ENCODE measurements at places on chromosomes 2 and 18.

- DNase-seq, result peak; percentile 26
These were observed 73.6 kb downstream of the ST6GAL2 start for GRCh38 chr2:106812383-106812782.

- no peak for DNase-seq
These were observed 101.1 kb downstream of the LDLRAD4 start for GRCh38 chr18:13319629-13320028.

- DNase-seq, result peak; percentile 97
These were observed 30.9 kb downstream of the MBP start for GRCh38 chr18:77101410-77102258.

- no peak for DNase-seq
These were observed 31.6 kb downstream of the CYBRD1 start for GRCh38 chr2:171553858-171554257.

GRCh38 chr2:219002395-219003266 lies 9.4 kb upstream of the CRYBA2 start:
- no peak for DNase-seq

DNA sequence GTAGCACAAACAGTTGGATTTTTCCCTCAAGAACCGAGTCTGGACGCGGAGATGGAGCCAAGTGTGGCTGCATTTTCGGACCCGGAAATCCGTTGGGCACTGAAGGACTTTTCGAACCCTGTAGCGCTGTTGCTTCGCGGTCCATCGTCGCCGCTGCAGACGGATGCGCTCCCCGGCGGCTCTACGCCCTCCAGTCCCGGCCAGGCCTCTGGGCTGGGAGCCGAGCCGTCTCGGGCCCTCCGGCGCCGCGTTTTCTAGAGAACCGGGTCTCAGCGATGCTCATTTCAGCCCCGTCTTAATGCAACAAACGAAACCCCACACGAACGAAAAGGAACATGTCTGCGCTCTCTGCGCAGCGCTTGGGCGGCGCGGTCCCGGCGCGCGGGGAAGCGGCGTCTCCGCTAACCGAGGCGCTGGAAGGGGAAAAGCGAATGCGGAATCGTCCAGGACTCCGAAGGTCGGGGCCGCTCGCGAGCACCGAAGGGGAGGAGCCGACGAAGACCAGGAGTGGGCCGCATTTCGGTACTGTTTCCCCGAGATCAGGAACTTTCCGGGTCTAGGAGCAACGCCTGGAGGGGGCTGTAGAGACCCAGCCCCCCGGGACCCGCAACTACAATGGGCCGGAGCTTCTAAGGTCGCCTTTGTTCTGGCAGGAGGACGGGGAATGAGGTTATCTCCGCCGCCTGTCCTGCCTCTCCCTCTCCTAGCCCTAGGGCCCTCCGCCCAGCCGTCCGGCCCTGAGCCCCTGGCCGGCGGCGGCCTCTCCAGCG lies 3.2 kb downstream of the EMX1 start:
- DNase-seq, result peak; percentile 23

- DNase-seq, result no peak
These were observed 5.9 kb downstream of the MBOAT2 start for GRCh38 chr2:8997631-8998030.

GRCh38 chr18:48729404-48729803 lies 190.6 kb downstream of the CTIF start:
- peak; percentile 77 for DNase-seq

GRCh38 chr18:7548221-7548620 lies 18.9 kb upstream of the PTPRM start:
- no peak for DNase-seq

- DNase-seq, result no peak
These were observed 8.8 kb upstream of the SIX2 start for GRCh38 chr2:45018023-45018422.

GRCh38 chr2:137865954-137866540 lies 98.2 kb upstream of the HNMT start:
- DNase-seq, result peak; percentile 26

DNA sequence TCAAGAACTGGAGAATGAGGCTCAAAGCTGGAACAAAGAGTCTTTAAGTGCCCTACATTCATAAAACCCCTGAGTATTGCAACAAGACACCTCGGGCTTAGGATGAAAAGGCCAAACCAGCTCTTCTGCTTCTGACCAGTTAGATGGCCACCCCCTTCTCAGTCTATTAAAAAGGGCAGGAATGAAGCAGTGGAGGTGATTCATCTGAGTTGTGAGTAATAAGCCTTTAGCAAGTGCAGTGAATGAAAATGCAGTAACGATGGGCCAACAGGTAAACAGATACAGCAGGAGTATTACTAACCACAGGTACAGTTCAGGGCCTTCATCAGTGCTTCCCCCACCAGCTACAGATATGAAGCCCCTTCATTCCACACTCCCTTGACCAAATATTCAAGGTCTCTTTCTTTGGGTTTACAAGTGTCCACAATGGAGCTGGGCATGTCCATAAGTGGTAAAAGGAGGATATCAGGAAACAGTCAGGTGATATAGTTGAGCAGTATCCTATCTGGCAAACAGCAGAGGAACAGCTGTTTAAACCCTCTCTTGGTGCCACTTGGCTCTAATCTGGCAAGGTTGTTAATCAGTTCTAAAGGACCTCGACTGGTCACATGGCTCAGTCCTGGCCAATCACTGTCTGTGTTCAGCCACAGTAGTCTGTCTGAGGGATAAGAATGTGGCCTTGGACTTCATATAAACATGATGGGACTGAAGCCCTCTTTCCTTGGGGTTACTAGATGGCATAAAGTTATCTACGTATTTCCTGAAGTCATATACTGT lies 17.8 kb downstream of the SERPINB13 start:
- peak; percentile 13 for DNase-seq

DNA sequence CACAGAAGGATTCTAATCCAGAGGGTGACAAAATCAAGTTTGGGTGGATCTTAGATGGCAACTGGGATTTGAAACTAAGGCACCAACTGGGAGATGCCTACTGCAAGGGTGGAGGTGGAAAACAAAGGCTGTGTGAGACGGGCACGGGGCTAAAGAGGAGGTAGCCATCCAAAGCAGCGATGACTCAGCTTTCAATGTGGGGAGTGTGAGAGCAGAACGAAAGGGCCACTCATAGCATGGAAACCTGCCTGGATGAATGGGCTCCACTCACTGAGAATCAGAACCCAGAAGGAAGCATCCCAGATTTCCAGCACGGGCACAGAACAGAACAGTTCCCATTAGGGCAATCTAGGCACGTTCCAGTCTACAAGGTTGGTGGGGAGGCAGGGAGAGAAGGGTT lies 159.5 kb downstream of the COL4A4 start:
- DNase-seq, result no peak

GRCh38 chr2:46704041-46704440 lies 211.6 kb downstream of the MCFD2 start:
- DNase-seq, result no peak

DNA sequence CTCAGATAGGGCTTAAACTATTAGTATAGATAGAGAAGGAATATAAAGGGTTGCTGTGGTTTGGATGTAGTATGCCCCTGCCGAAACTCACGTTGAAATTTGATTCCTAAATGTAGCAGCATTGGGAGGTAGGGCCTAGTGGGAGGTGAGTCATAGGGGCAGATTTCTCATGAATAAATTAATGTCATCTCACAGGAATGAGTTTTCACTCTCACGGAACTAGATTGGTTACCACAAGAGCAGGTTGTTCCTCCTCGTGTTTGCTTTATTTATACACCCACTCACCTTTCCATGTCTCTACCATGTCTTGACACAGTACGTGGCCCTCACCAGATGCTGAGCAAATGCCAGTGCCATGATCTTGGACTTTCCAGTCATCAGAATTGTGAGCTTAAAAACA lies 218.2 kb downstream of the RBM43 start:
- DNase-seq, result peak; percentile 97

DNA sequence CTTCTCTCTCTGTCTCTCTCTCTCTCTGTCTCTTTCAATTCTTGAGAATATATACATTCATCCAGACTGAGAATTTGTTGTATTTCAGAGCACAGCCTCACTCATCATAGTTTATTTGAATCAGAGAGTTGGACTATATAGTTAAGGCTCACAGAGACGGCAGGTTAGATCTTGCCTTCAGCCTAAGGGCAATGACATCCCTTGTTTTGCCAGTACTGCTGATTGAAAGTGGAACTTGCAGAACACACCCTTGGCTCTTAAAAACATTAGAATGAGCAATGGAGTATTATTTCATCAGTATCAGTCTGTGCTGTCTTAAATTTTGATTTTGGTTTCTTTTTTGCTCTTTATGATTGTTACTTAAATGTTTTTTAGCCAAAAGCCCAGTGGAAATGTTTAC lies 62.0 kb upstream of the DSG1 start:
- no peak for DNase-seq

Data from astrocyte (in vitro differentiated cells and primary cell).